Nucleus accumbens (tissue), 56 donors: ENCODE measurements at places on chromosomes 13 and 19.

DNA sequence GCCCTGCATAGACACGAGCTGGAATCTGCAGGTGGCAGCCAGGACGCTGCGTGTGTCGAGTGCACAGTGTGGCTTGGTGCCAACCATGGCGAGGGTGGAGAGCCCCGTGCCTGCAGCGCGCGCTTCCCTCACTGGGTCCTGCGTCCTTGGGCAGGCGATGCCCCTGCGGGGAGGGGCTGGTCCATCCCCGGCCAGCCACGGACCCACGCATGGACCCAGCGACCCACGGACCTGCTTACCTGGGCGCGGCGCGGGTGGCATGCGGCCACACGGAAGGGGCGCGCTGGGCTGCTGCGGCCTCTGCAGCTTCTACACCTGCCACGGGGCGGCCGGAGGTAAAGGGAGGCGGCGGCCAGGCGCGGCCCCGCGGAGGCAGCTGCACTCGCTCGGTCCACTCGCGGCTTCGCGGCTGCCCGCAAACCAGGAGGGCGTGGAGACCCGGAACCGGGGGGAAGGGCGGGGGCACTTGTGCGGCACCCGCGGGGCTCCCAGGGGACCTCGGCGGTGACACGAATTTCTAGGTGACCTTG, 569 bp upstream of the MCF2L start:
- DNase-seq = no peak

- DNase-seq = no peak
Measured at GRCh38 chr13:92547266-92547665, 679.3 kb upstream of the GPC6 start.

- DNase-seq = no peak
Measured at GRCh38 chr13:100528353-100528752, 60.2 kb downstream of the GGACT start.

- DNase-seq = no peak
Measured at GRCh38 chr19:35161434-35161743, 6.9 kb downstream of the FXYD5 start.

- no peak for DNase-seq
Measured at GRCh38 chr13:30463787-30464495, 1.8 kb downstream of the HMGB1 start.

DNA sequence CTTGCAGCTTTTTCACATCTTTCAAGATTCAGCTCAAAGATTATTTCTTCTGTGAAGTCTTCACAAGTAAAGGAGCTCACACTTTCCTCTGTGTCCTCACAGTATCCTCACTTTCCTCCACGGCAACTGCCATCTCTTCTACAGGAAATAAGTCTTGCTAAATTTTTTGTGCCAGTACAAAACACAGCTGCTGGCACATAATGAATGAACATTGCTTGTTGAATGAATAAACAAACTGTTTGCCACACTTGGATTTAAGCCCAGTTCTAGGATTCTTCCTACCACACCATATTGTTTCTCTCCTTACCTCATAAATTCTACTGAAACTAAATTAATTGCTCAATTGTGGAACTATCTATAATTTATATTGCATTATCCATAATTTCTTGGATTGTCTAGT, 59.5 kb downstream of the RAP2A start:
- DNase-seq = no peak

DNA sequence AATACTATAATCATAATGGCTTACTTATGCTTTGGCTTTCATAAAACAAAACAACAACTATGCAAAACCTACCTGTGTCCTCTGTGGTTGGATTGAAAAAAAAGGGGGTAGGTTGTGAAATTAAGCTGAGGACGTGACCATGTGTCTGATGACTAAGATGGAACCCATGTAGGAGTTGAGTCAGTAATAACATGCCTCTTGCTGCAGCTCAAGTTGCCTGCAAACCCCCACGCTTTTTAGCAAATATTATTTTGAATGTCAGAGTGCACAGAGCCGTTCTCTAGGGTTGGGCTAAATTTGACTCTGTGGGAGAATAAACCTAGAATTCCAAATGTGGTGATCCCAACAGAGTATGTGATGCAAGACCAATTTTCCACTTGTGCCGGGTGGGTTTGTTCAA, 209.3 kb downstream of the KCNRG start:
- no peak for DNase-seq

DNA sequence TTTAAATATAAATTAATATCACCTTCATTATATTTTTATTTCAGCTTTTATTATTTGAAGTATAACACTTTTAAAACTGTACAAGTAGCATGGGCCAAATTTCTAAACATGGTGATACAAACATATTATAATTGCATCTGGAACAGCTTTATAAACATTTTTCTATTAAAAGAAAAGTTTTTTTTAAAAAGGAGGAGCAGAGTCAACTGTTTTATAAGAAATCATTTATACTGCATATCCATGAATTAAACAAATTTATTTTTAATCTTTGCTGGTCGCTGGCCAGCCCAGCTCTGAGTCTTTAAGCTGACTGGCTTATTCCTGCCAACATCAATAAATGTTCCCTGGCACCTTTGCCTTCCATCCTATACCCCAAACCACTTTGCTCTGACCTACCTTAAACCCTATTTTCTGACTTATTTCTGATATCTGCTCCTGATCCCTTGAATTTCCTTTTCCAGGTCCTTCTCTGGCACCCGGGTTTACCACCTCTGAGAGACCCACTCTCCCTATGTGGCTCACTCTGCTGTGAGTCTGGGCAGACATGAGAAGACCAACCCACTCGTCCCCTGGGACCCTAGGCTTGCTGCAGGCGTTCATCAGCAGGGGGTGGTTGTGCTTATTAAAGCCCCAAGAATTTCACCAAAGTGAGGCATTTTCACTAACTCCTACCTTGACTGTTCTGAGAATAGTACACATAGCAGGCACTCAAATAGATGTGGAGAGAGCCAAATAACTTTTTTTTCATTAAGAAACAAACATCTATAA, 220.3 kb downstream of the KLF12 start:
- no peak for DNase-seq

DNA sequence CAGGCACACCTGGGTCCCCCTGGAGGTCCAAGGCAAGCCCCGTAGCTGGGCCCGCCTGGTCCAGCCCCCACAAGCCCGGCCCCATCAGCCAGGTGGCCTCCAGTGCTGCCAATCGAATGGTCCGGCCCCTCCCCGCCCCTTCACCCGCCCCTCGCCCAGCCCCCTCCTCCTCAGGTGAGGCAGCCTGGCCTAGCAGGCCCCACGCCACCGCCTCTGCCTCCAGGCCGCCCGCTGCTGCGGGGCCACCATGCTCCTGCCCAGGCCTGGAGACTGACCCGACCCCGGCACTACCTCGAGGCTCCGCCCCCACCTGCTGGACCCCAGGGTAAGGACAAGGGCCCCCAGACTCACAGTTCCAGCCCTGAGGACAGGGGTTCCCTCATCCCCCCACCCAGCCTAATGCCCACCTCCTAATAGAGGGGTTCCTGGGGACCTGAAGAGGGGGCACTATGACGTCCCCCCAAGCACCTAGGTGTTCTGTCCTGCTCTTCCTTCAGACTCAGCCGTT, at the start of gene HPN:
Gene HPN, plus strand, starts transcription at position 174 of the 508 bp plus-strand sequence. CDS start 786 bp downstream, outside the sequence.
- no peak for DNase-seq

- DNase-seq = no peak
Measured at GRCh38 chr13:31793246-31793645, 53.9 kb downstream of the RXFP2 start.

DNA sequence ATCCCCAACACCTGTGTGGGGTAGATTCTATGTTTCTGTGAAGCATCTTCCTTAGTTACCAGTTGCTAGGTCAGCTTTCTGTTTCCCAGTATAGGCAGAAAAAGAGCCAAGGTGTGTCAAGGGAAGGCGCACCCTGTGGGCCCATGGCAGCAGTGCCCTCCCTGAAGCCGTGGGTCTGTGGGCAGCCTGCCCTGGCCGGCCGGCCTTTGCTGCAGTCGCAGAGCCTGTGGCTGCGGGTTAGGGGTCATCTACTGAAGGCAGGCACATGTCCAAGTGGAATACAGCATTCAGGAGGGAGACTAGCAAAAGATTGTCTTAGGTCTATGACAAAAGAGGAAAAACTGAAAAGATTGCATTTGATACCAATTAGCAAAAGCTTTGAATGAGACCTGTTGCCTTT, 214.0 kb downstream of the IRS2 start:
- DNase-seq = no peak

GRCh38 chr13:46717856-46718255, 79.1 kb downstream of the ESD start:
- no peak for DNase-seq

- DNase-seq = no peak
Measured at GRCh38 chr13:31739226-31739625, at the start of gene RXFP2. RXFP2 (plus strand) TSS chr13:31739526; CDS start chr13:31739613, 87 bp downstream.
